Activated naive CD4-positive, alpha-beta T cell (primary cell): ENCODE measurements at places on chromosomes 12 and 14.

- no peak for DNase-seq
These were observed 53.8 kb upstream of the NPFF start for GRCh38 chr12:53560912-53561589.

GRCh38 chr12:40947797-40948196 lies 240.3 kb upstream of the PDZRN4 start:
- DNase-seq = no peak

GRCh38 chr14:31080484-31080883 lies 54.3 kb upstream of the STRN3 start:
- no peak for DNase-seq

GRCh38 chr12:100061814-100062213 lies 77.1 kb upstream of the ANKS1B start:
- DNase-seq = no peak

DNA sequence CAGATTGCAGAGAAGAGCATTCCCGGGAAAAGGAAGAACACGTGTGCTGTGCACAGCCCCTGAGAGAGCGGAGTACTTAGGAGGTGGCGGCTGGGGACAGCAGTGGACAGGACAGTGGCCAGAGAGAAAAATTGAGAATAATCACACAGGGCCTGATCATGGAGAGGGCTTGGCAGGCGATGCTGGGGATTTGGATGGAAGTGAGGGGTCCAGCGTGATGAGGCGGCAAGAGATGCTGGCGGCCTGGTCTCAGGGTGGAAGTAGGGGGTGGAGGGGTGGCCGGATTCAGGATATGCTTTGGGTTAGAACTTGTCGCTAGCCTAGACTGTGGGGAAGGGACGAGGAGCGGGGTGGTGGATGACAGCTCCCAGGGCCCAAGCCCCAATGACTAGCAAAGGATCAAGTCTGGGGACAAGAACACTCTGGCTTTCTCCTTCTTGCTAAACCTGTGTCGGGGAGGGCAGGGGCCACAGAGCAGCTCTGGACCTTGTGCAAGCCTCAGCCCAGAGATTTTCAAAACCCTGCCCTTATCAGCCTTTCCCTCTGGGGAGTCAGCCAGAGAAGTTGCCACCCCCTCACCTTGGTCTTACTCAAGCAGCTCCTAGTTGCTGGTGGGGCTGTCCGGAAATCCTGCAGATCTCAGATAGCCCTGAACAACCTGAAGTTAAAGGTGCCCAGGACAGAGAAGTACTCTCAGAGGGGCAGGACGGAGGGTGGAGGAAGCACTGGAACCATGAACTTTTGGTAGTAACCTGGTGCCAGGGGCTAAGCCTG lies 1.3 kb downstream of the HVCN1 start:
- no peak for DNase-seq

GRCh38 chr12:67268896-67269632 lies at the start of gene CAND1:
CAND1 (plus strand) TSS chr12:67269358; CDS start chr12:67269718, 360 bp downstream.
- DNase-seq = peak; percentile 91

DNA sequence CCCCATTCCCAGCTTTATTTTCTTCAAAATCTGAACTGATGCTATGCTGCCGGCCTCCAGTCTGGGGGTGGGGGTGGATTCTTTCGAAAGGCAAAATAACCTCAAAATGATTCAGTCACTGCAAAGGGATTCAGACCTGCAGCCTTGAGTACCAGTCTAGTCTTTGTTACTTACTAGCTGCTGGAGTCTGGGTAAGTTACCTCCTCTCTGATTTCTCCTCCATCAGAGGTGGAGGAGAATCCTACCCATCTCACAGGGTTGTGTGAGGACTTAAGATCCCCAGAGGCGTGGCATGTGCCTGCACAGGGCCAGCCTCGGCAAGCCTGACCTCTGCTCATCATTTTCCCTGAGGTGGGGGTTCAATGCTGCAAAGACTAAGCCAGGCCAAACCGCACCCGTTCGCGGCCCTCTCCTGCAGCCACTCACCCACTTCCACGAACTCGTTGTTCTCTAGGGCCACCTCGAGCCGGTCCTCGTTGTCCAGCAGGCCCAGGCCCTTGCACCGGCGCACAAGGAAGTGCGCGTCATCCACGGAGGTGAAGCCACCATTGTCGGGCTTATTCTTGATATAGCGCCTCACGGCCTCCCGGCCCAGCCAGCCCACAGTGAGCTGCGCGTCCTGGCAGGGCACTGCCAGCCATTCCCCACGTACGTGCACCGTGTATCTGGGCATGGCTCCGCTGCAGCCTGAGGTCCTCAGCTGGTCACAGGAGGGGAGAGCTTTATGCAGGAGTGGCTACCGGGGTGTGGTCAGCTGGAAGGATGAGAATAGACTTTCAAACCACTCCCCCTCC lies 709 bp downstream of the HAL start:
- no peak for DNase-seq

DNA sequence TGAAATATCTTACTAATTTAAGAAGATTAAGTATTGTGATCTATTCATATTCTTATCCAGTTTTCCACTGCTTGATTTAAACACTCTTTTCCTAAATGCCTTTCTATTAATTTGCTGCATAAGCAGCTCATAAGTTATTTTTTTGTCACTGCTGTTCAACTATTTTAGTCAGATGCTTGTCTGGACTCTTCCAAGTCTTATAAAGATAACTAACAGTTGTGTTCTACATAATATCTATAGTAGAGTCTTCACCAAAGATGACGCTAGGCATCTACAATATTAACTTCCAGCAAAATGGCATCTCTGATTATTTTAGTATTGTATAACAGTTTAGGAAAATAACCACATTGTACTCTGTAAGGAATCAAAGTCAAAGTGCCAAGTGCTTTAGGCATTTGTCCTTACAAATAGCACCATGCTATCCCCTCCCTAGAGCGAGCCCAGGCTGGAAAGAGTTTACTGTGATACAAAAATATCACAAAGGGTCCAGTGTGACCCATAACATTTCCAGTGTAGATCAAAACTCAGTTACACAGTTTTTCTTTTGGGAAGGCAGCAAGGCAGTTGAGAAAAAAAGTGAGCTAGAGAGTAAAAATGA lies 98.2 kb downstream of the DENND5B start:
- no peak for DNase-seq

DNA sequence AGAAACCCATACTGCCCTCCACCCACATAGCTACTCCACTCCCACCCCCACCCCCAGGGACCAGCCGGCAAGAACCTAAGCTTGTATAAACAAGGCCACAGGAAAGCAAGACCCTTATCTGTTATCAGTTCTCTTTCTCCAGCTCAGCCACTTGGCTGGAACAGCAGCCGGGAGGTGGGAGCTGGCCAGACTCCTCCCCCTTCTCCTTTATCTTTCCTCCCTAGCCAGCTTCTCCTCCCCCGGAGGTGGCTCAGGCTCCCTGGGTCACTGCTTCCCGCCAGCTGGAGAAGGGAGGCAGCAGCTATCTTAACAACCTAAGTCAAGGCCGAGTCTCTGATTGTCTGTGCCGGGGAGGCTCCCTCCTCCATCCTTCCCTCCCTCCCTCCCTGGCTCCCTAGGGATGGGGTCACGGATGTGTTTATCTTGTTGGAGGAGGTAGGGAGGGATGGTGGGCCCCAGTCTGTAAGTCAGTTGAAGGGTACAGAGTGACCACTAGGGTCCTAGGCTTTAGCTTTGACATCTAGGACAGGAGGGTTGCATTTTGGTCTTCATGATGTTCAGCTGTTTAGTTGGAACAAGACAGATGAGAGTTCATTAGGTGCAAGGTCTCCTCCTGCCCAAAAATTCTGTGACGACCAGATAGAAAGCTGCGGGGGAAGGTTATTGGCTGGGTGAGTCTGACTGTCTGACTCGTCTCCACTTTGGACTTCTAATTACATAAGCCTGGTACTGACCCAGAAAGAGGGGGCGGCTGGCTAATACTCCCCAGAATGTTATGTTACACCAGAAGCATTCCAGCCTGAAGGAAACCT lies 29.7 kb downstream of the ZFP36L1 start:
- no peak for DNase-seq

DNA sequence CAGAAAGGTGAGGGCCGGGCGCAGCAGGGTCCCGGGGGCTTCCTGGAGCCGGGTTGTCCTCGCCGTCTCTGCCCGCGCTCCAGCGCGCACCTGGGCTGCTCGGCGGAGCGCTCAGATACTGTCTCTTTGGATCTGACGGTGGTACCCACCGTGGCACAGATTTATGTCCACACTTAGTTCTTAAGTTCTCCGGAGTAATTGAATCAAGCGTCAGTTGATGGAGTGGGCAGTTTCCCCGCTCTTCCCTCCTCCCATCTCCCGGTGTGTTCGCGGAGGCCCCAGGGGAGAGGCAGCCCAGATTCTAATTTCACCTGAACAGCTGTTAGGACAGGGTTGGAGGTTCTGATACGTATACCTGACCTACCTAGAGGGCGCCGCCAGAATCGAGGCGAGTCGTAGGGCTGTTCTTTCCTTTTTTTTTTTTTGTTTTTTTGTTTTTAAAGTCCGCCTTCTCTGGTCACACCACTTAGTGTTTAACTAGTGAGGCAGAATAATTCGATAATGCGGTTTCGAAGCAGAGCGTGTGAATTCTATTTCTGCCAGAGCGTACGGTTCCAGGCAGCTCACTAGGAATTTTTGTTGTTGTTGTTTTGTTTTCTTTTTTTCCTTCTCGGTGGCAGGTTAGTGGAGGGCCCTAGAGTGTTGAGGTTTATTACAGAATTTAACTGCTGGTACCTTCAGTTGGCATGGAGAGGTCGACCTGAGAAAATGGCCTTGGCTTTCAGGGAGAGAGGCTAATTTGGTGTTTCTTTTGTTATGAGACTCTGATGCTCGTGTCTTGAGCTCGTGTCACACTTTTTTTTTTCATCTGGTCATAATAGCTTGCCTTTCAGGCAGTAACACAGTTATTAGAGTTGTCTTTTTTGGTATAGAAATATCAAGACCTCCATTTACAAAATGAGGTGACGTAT lies 22.3 kb upstream of the GNS start:
- no peak for DNase-seq

- no peak for DNase-seq
These were observed 46.0 kb upstream of the KTN1 start for GRCh38 chr14:55533960-55534359.

DNA sequence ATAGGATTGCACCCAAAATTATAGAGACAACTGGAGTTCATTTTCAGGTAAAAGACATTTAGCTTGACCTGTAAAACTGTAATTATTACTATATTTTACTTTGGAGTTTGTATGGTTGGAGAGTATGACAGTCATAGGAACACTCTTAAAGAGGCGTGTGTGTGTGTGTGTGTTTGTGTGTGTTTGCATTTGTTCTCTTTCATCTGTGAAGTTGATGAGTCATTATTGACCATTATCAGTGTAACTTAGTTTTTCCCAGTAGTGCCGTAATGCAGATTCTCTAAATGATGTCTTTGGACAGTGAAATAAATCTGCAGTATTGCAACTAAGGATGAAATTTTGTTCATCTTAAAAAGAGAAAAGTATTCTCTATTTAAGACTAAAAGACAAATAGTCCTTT lies 13.0 kb downstream of the WASHC4 start:
- no peak for DNase-seq

DNA sequence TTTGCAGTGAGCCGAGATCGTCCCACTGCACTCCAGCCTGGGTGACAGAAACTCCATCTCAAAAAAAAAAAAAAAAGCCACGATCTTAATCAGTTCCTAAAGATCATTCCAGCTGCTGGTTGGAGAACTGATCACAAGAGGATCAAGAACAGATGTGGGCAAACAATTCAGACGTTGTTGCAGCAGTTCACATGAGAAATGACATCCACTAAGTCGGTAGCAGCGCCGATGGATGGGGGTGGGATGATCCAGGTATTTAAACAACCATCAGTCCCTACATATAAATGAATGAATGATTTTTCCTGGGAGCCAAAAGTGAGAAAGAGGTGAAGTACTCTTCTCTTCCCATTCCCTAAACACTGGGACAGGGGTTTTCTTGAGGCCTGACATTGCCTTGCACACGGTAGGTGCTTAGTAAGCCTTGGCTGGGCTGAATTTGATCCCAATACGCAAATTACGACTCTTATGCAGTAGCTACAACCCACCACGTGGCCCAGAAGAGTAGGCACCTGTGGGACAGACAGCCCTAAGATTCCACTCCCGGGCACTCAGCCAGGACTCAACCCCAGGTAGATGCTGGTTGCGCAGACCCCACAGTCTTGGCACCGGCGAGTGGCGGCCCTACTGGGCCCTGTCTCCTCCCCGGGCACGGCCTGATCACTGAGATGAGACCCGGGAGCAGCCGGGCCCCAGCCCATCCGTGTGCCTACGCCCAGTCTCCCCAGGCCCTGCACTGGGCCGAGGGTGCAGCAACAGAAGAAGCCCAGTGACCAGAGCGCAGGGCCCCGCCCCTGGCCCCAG lies 565 bp downstream of the SPRYD3 start:
- no peak for DNase-seq

DNA sequence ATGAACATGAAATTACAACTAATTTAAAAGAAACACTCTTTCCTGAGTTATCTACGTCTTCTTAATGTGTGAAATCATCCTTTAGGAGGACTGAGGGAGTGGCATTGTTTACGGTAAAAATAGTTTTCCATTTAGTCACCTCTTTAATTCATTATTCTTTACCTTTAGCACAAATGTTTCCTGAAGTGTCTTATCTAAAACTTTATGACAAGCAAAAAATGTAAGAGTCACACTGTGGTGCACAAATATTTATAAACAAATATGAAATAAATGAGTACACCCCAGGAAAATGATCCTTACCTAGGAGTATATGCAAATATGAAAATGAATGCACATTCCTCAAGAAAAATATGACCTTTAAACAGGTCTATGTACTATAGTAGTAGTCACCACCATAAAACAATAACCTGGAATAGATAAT lies 104.6 kb downstream of the PTPRR start:
- no peak for DNase-seq

DNA sequence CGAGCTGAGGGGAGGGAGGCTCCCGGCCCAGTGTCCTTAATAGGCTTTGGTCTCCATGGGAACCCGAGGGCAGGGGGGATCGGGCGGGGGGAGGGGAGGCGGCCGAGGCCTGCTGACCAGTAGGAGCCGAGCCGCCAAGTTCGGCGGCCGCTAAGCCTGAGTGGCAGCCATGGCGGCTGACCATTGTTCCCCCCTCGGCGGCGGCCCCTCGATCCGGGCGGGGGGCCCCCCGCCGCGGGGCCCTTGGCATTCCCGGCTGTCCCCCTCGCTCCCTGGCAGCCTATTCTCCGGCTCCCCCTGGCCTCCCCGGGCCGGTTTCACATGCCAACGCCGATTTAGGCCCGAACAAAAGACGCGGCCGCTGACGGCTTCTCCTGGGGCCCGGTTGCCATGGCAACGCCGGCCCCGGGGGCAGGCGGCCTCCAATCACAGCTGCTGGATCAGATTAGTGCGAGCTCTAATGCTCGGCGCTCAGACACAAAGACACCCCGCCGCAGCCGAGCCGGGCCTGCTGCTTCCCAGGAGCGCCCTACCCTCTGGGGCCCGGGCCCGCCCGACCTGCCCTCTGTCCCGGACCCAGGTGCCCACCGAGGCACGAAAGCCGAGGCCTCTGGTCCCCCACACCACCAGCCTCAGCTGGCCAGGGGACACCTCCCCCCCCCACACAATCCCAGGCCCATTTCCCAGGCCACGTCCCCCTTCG lies 7.3 kb downstream of the MSI1 start:
- DNase-seq = no peak

- DNase-seq = peak; percentile 44
These were observed at the start of gene SYNE3 for GRCh38 chr14:95516554-95517181. SYNE3 (minus strand) TSS chr14:95516650; CDS start chr14:95475821, 40,829 bp downstream.

DNA sequence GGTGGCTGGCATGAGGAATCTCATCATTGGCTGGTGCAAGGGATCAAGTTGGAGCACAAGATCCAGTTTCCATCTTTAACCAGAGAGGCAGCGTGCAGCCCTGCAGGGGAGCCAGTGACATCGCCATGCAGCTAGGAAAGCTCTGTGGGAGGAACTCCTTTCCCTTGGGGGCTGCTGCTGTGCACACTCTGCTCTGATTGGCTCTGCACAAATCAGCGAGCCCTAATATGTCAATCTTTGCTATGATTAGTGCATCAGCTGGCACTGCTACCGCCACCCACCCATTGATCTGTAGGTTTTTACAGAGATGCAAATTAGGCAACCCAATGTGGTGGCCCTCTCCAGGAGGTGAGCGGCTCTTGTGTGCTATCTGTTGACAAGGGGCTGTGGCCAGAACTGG lies 262.6 kb downstream of the PCNX1 start:
- DNase-seq = no peak
